ENCODE measurements at places on chromosomes 2 and 18.

- DNase-seq, result no peak
Observed at GRCh38 chr2:230990131-230990898, 5.6 kb upstream of the SPATA3 start.

GRCh38 chr2:18950361-18950851, 361.0 kb upstream of the NT5C1B start:
- DNase-seq, result no peak

DNA sequence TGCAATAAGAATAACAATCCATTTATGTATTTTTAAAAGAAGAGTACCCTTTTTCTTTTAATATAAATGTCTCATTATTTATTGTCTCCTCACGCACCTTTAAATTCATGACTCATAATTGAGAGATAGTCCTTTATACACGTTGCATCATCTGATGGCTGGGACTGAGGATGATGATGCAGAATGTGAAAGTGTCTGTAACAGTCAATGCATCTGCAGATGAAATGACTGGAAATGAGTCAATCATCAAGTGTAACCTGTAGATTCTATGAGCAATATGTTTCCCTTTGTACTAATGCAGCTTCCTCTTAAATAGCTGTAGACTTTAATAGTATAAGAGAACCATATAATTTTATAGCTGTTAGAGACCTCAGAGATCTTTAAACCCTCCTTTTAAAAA, 26.1 kb upstream of the SYT4 start:
- DNase-seq, result no peak

DNA sequence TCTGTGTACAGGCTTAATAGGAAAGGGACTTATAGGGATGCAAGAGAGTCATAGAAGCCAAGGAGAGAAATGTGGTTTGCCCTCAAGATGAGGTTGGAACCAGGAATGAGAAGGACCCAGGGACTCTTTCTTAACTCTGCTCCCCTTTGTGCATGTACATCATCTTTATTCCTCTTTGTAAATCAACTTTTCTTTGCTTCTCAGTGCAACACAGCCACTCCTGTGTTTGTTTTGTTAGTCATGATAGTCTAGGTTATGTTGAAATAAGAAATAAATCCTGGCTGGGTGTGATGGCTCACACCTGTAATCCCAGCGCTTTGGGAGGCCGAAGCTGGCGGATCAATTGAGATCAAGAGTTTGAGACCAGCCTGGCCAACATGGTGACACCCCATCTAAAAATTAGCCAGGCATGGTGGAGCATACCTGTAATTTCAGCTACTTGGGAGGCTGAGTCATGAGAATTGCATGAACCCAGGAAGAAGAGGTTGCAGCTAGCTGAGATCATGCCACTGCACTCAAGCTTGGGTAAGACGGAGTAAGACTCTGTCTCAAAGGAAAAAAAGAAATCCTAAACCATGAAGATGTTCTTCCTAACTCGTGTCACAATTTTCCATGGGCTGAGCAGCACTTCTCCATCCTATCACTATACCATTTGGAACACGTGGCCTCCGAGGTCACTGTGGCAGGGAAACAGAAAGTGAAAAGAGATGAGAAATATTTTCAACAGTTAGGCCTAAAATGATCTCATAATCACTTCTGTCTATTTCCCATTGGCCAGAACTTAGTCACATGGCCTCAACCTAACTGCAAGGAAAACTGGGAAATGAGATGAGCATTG, 73.0 kb upstream of the TMEM17 start:
- no peak for DNase-seq

DNA sequence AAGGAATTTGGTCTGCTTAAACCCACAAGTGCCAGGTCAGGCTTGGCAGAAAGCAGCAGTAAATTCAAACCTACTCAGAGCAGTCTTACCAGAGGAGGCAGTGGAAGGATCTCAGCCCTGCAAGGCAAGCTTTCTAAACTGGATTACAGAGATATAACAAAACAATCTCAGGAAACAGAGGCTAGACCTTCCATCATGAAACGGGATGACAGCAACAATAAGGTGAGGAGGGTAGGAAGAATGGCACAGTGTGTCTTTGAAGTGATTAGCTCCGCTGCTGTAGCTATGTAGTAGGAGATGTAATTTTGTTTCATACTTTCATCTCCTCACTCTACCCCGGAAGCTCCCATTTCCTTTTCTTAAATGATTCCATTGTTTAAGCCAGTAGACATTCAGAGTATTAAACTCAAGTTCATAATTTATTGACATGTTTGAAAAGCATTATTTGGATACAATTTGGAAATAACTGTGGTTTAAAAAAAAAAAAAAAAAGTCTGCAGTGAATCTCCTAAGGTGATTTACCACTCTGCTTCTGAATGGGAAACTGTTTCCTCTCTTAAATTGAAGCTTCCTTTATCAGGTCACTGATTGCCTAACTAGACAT, 29.4 kb upstream of the DYSF start:
- no peak for DNase-seq

DNA sequence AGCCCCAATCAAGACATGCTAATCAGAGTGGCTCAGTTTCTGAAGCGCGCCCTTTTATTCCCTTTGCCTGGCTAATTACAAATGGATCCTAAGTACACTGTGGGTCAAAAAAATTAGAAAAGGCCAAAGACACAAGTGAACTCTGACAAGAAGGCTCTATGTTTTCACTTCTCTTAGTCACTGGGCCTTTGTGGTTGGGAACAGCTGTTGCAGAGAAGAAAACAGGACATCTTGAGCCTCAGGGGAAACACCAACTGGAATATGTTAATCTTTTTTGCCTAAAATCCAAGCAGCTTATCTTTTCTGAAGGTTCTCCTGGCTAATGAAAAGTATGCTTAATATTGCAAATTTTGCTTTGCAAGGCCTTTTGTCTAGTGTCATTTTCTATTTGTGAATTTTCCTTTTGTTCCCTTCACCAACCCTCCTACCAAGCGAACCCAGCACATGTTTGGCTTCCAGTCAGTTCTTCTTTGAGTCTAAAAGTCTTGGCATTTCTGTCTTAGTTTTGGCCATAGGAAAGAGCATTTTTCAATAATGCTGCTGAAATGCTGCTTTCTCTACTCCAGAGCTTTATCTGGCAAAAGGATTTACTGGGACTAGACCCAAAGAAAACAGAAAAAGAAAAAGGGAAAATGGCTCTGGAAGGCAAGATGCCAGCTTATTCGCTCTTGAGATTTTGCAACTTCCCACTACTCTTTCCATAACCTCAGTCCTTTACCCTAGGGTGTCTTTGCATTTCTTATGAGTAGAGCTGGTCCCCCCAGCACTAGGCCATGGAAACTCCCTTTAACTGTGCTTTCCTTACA, 440.2 kb upstream of the ST6GAL2 start:
- DNase-seq, result no peak

GRCh38 chr18:71134122-71134521, 845.3 kb downstream of the SOCS6 start:
- no peak for DNase-seq

GRCh38 chr2:65101071-65101470, 28.8 kb downstream of the RAB1A start:
- no peak for DNase-seq

GRCh38 chr18:68922392-68922791, 124.5 kb downstream of the CCDC102B start:
- DNase-seq, result no peak

DNA sequence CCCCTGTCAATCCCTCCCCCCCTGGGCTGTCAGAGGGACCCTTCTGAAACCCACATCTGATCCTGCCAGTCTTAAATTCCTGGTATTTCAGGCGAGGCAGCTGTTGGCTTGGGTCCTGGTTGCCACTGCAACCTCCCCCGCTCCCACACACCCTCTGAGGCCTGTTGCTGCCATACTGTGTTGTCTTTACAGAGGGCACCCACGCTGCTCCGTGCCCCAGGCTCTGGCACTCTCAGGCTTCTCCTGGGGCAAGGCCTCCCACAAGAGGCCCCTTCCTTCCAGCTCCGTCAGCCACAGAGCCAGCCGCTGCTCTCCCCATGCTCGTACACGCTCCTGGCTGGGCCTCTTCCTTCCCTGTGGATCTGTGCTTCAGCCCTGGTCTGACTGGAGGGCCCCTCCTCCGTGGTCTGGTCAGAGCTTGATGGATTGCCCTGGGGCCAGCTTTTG, 8.6 kb downstream of the CABLES1 start:
- DNase-seq, result no peak

GRCh38 chr2:189022053-189022481, 47.9 kb downstream of the COL3A1 start:
- DNase-seq, result no peak

DNA sequence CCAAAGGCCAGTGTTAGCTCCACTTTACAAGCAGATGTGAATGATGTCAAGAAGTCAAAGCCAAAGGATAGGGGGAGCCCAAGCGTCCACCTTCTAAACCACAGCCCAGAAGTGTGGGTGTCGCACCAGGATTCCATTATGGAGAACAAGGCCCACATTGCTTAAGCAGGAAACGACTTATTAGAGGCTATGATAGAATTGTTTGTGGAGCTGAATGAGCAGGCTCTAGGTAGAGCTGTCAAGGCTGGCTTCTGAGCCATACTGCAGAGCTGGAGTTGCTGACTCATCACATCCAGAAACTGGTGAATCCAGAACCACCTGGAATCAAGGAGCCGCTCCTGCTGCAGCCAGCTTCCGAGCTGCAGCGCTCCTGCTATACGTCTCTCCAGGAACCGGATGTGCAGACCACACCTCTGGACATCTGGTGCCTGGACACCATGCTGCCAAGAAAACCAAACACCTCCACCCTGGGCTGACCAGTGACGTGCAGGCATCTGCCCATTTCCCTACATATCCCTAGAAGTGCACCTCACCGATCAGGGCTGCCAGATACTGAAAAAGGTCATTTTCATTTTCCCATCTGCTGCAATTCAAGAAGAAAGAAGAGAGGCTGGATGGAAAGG, 6.2 kb upstream of the TWIST2 start:
- DNase-seq, result no peak

Data from activated T-cell treated with anti-CD3 and anti-CD28 coated beads, Interleukin-2, amount 50 U/mL, for 48 hours (primary cell).